ENCODE measurements at places on chromosomes 3 and 15.

GRCh38 chr3:56323986-56324420 is 144.3 kb downstream of the ERC2 start:
- no peak for DNase-seq

GRCh38 chr15:57307527-57308169 is 68.7 kb upstream of the CGNL1 start:
- no peak for DNase-seq

GRCh38 chr3:156551261-156551660 is 3.7 kb downstream of the SSR3 start:
- DNase-seq, result no peak

DNA sequence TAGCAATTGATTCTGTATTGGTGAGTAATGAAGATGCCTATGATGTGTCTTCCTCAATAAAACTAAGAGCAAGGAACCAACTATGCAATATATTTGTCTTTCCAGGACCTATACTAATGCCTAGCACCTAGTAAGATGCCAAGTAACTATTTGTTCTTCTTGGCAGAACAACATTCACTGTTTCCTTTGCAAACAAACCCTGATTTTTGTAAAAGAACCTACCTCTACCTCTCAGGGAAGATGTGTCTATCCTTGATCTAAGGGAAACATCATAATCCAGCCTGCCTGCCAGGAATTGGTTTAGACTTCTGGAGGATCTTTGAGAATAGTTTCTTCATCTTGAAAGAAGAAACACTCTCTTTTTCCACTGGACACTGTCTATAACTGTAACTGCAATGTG is 3.8 kb upstream of the ADPRH start:
- no peak for DNase-seq

- DNase-seq, result no peak
Measured at GRCh38 chr3:98617841-98618240, 24.4 kb upstream of the CPOX start.

- DNase-seq, result no peak
Measured at GRCh38 chr15:41979493-41980266, 7.3 kb upstream of the EHD4 start.

- DNase-seq, result no peak
Measured at GRCh38 chr3:112948346-112948838, 26.5 kb downstream of the CD200R1 start.

DNA sequence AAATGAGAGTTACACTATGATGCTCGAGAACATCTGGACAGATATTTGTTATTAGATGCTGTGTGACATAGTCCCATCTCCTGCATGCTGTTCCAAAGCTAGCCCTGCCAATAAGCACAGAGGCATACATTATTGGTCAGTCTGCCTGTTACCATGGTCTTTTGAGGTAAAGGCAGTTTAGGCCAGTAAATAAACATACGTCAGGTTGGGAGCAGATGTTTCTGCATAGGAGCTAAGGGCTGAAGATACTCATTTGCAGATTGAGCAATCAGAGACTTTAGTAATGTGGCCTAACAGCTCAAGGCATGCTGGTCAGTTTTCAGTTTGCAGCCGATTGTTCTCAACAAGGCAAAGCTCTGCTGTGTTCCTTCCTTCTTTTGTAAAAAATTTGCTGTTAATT is 192.9 kb downstream of the ADAMTSL3 start:
- no peak for DNase-seq

DNA sequence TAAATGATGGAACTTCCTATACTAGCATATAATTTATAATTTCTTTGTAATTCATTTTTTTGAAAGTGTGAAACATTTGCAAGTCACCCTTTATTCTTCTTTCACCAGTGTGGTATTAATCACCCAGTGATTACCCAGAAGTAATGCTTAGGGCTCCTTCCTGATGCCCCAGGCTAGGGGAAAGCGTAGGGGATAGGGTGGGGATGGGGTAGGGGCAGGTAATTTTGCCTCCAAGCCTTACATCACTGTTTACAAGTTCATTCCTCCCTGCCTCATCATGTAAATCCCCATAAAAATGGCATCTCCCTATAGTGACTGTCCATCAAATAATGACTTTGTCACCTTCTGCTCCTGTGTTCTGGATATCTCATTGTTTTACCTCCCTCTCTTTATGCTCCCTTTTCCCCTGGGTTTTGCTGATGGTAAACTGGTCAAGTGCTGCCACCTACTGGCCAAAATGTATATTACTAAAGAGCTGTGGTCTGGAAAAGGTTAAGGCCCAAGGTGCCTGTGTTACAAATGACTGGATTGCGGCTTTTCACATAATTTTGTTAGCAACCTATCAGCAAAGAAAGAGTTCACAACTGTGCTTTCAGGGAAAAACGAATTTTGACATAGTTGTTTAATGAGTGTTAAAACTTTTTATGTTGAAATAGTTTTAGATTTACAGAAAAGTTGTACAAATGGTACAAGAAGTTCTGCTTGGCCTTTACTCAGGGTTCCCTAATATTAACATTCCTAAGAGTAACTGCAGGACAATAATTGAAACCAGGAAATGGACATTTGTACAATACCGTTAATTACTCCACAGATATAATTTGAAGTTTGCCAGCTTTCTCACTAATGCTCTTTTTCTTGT is 54.7 kb downstream of the ONECUT1 start:
- no peak for DNase-seq

DNA sequence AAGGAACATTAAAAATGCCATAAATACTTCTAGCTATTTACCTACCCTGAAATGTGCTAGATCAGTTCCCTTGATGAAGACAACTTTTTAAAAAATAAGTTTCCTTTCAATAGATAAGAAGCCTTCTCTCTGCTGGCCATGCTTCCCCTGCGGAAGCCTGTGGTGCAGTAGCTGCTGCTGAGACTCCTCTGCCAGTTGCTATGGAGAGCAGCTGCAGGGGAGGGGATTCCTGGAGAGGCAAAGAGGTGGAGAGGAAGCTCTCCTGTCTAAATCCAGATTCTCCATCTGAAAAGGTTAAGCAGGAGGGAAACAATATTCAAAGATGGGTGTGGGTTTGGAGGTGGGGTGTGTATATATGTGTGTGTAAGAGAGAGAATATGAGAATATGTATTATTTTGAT is 69.8 kb upstream of the BFSP2 start:
- no peak for DNase-seq

GRCh38 chr3:61530355-61530754 is 31.0 kb upstream of the PTPRG start:
- no peak for DNase-seq

- no peak for DNase-seq
Measured at GRCh38 chr3:157844800-157845565, 261.2 kb downstream of the SHOX2 start.

DNA sequence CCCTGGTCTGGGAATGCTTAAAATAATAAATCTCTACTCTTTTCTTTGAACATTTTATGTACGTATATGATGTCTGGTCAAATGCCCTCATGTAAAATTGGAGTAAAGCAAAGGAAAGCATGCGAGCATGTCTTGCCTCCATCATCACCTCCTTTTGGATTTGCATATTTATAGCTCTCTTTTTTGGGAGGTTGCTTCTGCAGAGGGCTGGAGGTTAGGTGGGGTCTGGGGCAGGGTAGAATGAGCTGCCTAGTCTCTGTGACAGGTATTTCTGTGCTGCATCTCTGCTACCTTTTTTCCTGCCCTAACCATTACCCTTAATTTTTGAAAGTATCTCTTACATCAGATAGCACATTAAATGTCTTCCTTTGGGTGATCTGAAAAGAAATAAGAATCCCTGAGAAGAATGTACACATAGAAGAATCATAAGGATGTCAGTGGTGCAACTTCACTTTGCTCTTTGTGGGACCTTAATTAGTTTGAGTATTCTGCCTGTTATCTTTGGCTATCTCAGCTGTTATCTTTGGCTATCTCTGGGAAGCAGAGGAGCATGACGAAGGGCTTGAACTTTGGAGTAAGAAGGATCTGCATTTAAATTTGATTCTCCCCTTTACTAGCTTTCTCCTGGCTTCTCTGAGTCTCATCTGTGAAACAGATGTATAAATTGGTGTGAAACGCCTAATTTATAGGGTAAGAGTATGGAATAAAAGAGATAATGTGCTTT is 40.2 kb downstream of the PPM1L start:
- DNase-seq, result no peak

- no peak for DNase-seq
Measured at GRCh38 chr3:100556673-100557310, 52.6 kb upstream of the ADGRG7 start.

Data from activated B cell treated with CpG ODN at 0.5 μM for 24 hours (primary cell).